ENCODE measurements at places on chromosomes 7 and 10. TPM values are rescaled to one million over a fixed set of nuclear protein-coding genes. Genes with fewer than 3 reads are reported as not detected.

- no peak for DNase-seq
Measured at GRCh38 chr10:10903620-10904019, 114.1 kb upstream of the CELF2 start.

DNA sequence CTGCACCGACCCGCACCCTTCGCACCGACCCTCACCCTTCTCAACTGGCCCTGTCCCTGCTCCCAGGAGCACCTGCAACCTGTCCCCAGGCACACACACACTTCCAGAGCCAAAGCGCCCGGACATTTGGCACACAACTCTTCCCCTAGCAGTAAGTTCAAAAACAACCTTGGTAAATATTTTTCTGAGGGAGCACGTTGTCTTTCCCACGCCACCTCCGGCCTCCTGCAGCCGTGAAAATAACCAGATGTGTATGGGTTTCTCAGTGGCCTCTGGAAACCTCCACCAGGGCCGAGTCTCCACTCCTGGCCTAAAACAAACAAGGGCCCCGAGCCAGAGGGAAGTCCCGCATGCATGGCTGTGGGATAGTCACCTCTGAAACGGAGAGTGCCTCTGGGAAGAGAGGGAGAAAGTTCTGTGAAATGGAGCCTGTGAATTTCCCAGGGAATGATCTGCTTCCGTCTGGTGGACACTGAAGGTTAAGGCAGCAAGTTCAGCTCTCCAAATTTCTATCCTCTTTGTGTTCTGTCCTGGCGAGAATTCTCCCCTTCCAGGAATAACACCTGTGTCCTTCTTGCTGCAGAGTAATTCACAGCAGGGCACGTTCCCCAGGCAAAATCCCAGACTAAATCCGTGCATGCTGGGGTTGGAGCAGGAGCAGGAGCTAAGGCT is 15.8 kb downstream of the PODXL start:
- no peak for DNase-seq

GRCh38 chr10:35959252-35959651 is 317.2 kb upstream of the FZD8 start:
- DNase-seq: no peak

DNA sequence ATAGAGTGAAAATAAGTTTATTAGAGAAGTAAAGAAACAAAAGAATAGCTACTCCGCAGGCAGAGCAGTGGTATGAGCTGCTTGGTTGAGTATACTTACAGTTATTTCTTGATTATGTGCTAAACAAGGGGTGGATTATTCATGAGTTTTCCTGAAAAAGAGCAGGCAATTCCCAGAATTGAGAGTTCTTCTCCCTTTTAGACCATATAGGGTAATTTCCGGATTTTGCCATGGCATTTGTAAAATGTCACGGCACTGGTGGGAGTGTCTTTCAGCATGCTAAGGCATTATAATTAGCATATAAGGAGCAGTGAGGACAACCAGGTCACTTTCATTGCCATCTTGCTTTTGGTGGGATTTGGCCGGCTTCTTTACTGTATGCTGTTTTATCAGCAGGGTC is 25.7 kb upstream of the GALNT17 start:
- DNase-seq: no peak

- DNase-seq: no peak
Measured at GRCh38 chr7:135980012-135980551, 2.9 kb upstream of the MTPN start.

GDF2 gene
- not detected for total RNA-seq

ARL3 gene
- total RNA-seq: 11.0 TPM

PTPRZ1 gene
- total RNA-seq: 16.2 TPM

Measured in tibial nerve (tissue), 4 donors.